ENCODE measurements at places on chromosomes 2 and 18. TPM values are rescaled to one million over a fixed set of nuclear protein-coding genes. Genes with fewer than 3 reads are reported as not detected.

GRCh38 chr18:47780011-47780725, 150.3 kb downstream of the SMAD2 start:
- DNase-seq = no peak

DNA sequence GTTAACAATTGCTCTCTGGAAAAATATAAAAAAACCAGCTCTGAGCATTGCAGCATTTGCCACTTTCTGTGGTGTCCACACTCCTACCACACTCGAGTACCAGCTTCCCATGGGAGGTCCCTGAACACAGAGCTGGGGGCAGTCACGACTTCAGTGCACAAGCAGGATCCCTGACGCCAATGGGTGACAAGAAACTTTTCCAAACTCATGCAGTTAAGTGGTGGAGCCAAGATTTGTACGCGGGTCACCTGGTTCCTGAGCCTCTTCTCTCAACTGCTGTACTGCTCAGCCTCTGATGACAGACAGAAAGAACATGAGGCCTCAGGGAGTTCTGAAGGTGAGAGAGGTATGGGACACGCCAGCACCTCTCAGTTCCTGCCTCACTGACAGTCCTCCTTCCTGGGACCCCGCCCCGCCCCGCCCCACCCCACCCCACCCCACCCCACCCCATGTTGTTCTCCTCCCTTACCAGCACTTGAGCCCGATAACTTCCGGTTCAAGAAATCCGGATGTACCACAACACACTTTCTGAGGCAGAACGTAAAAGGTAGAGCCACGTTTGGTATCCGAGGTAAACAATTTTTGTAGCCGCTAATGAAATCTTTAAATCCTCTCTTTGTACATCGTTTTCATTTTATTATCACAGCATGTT, 287.6 kb downstream of the MYCN start:
- no peak for DNase-seq

- DNase-seq = no peak
Observed at GRCh38 chr18:39801848-39802247, 2153.2 kb upstream of the PIK3C3 start.

- DNase-seq = no peak
Observed at GRCh38 chr18:59540346-59540745, 156.9 kb downstream of the CCBE1 start.

DNA sequence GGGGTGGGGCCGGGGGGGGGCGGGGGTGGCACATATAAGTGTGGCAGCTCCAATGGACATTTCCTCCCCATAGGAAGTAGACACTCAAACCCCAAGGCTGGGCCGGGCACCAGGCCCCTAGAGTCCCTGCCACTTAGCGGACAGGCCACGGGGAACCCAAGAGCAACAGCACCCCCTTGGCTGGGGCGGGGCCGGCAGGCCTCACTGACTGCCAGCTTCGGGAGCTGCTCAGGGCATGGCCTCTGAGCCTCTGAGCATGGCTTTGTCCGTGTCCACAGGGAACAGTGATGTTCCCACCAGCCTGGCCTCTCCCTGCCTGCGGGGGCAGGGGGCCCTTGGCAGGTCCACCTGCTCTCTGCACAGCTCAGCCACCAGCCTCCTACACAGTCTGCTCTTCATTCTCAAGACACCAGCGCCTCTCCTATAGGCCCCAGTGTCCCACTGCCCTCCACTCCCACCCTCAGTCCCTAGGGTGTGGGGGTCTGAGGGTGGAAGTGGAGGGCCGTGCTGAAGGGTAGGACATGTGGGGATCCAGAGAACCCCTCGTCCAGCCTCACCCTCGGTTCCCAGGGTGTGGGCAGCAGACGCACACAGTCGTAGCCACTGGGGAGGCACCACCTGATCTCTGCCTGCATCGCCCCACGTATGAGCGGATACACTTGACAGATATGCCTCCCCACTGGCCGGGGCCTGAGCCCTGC, 106.7 kb downstream of the FAM210A start:
- no peak for DNase-seq

- DNase-seq = no peak
Observed at GRCh38 chr18:2681993-2682603, 26.6 kb downstream of the SMCHD1 start.

DNA sequence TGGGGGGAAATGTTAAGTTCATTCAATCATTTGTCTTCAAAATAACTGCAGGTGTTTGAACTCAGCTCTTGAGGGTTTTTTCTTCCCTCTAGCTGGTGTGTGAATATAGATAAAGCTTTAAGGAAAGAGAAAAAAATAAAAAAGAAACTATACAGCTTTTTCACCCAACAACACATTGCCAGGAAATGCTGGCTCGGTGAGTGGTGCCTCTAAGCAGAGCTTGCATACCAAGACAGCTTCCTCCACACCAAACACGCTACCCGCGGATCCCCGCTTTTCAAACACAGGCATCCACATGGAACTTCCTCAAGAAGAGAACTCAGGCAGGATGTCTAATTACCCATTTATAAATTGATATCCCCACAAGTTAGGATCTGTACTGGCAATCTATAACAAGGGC, 69.8 kb upstream of the TANK start:
- peak; percentile 36 for DNase-seq

DNA sequence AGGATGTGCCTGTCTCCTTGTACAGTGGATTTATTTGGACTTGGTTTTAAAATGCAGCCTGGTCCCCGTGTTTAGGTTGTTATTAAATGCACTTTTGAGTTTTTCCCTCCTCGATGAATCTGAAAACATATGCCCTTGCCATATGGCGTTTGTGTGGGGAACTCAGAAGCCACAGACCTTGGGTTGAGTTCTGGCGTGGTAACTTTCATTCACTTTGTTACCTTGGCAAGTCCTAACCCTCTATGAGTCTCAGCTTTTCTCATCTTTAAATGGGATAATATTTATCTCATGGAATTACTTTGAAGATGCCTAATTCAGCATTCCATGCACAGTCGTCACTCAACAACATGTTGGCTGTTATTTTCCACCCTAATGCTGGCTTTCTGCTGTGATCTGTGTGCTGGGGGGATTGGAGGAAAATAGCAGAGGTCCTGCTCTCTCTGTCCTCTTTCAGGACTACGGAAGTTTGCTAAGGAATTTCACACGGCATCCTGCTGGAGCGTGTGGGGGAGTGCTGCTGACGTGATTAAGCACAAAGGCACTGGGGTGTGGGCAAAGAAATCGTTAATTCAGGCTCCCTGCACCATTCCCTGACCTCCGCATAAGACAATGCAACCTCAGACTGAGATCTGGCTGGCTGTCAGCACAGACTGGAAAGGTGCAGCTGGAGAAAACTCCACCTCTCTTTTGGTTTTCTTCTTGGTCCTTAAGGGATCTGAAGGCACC, 61.7 kb downstream of the LDLRAD4 start:
- no peak for DNase-seq

GRCh38 chr2:211114826-211115455, 558.5 kb downstream of the CPS1 start:
- no peak for DNase-seq

- DNase-seq = no peak
Observed at GRCh38 chr2:145096582-145096981, 576.7 kb upstream of the ZEB2 start.

- peak; percentile 49 for DNase-seq
Observed at GRCh38 chr18:9869715-9870430, 15.9 kb upstream of the TXNDC2 start.

DNA sequence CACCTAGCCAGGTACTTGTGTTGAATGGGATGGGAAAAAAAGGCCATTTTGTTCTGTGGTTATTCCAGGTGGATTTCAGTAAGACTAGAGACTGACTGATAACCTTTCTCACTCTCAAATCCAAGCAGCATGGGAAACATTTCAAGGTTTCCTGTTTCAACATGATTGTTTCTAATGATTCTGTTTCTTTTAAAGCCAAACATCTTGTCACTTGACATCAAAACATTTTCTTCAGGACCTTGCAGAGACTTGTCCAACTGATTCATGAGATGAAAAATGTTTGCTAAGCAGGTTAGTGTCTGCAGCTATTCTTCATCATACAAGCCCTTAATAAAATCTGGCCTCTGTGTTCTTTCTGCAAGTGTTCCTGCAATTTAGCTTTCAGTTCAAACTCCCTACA, 456.5 kb upstream of the CWC22 start:
- DNase-seq = no peak

DNA sequence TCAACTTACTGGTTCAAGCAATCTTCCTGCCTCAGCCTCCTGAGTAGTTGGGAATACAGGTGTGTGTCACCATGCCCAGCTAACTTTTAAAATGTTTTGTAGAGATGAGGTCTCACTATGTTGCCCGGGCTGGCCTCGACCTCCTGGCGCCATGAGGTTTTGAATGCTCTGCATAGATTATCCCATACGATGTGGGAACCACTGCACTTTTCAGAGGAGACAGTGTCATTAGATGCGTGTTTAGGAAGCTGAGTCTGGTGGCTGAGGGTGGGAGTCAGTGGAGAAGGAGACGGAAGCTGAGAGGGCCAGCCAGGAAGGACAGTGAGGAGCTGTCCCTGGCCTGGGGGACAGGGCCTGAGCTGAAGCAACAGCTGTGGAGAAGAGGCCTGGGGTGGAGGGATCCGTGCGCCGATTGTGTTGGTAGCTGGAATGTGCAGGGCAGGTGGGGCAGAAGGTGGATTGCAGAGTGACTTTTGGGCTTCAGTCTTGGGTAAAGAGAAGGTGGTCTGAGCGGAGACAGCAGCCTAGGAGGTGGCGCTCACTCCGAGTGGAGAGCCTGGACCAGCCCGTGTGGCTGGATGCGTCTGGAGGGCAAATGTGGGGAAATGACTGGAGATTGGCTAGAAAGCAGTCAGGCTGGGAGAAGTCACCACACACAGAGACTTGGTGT, 68.0 kb downstream of the LDLRAD4 start:
- DNase-seq = no peak

DNA sequence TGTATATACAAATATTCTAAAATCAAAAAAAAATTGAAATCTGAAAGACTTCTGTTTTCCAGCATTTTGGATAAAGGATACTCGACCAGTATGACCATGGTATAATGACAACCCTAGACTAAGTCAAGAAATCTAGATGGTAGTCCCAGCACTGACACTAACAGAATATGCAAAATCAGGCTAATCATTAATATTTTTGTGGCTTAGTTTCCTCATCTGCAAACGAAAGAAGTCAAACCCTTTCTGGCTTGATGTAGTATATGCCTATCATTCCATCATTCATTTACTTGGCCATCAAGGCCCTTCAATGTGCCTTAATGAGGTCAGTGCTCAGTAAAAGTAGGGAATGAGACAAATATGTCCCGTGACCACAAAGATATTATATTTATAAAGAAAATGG, 83.5 kb downstream of the NCKAP5 start:
- DNase-seq = no peak

TTN gene
- total RNA-seq = 13.8 TPM

PIEZO2 gene
- 20.1 TPM for total RNA-seq

ARHGAP25 gene
- 13.2 TPM for total RNA-seq

EHD3 gene
- total RNA-seq = 9.4 TPM

NPC1 gene
- 176 TPM for total RNA-seq

RPRM gene
- not detected for total RNA-seq

CPO gene
- total RNA-seq = not detected

KCNIP3 gene
- total RNA-seq = 2.3 TPM

Measured in upper lobe of left lung (tissue), 6 donors.